ENCODE measurements at places on chromosomes 6 and 20.

GRCh38 chr6:158002951-158003853, 21.5 kb downstream of the SYNJ2 start:
- DNase-seq = no peak

GRCh38 chr6:4010048-4010447, 68.9 kb downstream of the FAM217A start:
- DNase-seq = no peak

DNA sequence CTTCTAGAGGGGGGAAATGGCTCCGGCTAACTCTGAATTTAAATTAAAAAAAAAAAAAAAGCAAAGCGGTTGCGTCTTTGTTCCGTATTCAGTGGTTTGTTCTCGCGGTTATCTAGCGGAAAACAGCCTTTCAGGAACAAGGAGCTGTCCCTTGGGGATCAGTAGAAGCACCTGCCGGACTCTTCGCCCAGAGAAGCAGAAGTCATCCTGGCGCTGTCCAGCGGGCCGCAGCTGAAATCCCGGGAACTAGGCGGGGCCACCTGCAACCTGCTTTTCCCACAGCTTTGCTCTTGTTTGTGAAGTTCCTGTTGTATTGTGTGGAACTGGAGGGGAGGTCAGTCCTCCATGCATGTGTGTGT, 43.9 kb upstream of the GJE1 start:
- DNase-seq = no peak

GRCh38 chr20:18039063-18039462, 18.7 kb downstream of the OVOL2 start:
- no peak for DNase-seq

- DNase-seq = no peak
Measured at GRCh38 chr6:148878683-148879082, 131.9 kb downstream of the UST start.

DNA sequence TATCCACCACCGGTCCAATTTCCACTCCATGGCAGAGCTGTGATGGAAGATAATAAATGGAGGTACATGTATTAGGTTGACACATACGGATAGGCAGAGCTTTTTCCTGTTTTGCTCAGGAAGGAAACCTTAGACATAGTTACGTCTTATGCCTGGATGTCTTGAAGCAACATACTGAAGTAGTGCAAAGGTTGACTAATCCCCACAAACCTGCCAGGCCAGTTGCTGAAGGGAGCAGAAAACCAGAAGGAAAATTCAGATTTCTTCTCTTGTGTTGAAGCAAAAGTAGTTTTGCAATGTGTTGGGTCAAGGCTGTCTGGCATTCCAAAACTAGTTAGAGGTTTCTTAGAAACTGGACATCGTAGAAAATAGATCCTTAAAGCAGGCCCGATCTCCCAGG, 68.7 kb downstream of the PHACTR1 start:
- DNase-seq = no peak

GRCh38 chr6:14635195-14635594, 517.6 kb downstream of the CD83 start:
- no peak for DNase-seq

DNA sequence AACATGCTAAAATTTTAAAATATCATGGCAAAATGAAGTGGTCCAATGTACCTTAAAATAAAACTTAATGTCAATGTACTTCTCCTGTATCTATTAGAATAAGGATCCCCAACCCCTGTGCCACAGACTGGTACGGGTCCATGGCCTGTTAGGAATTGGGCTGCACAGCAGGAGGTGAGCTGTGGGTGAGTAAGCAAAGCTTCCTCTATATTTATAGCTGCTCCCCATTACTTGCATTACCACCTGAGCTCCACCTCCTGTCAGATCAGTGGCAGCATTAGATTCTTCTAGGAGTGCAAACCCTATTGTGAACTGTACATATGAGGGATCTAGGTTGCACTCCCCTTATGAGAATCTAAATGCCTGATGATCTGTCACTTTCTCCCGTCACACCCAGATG, 86.0 kb downstream of the SLC16A10 start:
- no peak for DNase-seq

- no peak for DNase-seq
Measured at GRCh38 chr6:140744659-140745320, 1370.3 kb upstream of the CITED2 start.

- DNase-seq = no peak
Measured at GRCh38 chr20:34355427-34355826, 7.6 kb upstream of the ITCH start.

Data from NCI-H526 treated with DMSO at 0.1 percent for 48 hours (cell line).